ENCODE measurements at places on chromosomes 12 and 14.

GRCh38 chr14:55711175-55711811 lies 131.3 kb downstream of the KTN1 start:
- DNase-seq = no peak

DNA sequence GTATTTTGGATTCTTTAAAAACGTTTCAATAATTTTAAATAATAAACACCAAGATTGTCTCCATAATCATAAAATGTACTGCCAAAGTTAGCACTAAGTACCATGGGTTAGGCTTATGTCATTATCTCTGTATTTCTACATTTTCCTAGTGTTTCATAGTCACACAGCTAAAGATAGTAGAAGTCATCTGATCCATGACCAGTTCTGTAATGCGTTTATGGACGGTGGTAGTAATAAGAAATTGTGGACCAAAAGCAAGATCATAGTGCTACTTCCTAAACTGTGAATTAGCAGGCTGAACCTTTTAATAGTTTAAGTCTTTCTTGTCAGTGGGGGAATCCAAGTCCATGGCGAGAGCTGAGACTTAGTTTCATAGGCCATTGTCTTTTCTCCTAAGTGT lies 142.1 kb downstream of the AKAP6 start:
- no peak for DNase-seq

DNA sequence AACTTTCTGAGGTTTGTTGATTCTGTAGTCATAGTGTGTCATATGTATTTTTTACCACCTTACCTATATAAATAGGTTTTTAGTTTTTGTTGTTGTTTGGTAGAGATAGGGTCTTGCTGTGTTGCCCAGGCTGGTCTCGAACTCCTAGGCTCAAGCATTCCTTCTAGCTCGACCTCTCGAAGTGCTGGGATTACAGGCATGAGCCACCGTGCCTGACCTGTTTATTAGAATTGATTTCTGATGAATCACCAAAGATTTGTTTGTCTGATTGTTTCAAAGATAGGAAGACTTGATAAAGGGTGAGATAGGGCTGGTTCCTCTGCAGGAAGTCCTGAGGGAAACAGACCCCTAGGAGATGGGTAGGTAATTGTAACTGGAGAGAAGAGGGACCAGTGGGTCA lies 481.6 kb downstream of the PCNX1 start:
- DNase-seq = no peak

GRCh38 chr12:39736406-39736805 lies 116.8 kb upstream of the ABCD2 start:
- no peak for DNase-seq

DNA sequence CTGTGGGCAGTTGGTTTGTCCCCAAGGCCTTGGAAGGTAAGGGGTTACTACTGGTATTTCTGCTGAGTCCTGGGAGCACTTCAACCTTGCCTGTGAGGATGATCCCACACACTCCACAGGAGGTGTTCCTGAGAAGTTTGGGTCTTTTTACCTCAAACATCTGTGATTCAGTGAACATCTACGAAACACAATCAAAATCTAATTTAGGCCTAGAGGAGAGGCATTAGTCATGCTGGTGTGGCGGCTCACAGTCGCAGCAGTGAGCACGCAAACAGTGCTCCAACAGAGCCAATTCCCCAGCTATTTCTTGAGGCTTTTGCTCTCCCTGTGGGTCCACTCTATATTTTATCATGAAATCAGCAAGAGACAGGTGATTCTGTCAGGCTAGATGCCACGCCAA lies 107.6 kb downstream of the APAF1 start:
- no peak for DNase-seq

GRCh38 chr12:57657744-57658143 lies 24.7 kb upstream of the B4GALNT1 start:
- DNase-seq = no peak

- DNase-seq = no peak
Measured at GRCh38 chr12:62472472-62472871, 5.8 kb downstream of the MON2 start.

- DNase-seq = no peak
Measured at GRCh38 chr12:3564861-3565260, 73.9 kb downstream of the PRMT8 start.

GRCh38 chr14:35402323-35403113 lies 2.0 kb downstream of the NFKBIA start:
- DNase-seq = peak; percentile 29

GRCh38 chr14:59455411-59455810 lies 9.8 kb downstream of the GPR135 start:
- DNase-seq = no peak

GRCh38 chr12:77179515-77179914 lies 114.1 kb upstream of the E2F7 start:
- DNase-seq = no peak

DNA sequence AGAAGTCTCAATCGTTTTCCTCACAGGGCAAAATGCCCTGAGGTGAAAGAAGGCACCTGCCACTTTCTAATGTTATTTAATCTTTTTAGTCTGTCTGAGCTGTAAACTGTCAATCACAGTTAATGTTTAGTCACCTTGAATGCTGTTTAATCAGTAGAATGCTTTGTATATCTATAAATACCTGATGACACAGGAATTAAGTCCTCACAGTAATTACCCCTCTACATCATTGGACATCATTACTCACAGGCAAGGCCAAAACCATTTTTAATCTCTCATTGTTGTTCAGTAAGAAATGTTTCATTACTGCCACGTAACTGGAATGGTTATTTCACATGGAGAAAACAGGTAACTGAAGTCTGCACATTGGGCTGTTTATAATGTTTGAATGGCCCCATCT lies 178.8 kb downstream of the EXOC5 start:
- DNase-seq = no peak

GRCh38 chr12:56521209-56521589 lies 421 bp upstream of the RBMS2 start:
- DNase-seq = no peak

GRCh38 chr12:39723831-39724230 lies 104.2 kb upstream of the ABCD2 start:
- no peak for DNase-seq
